ENCODE measurements at places on chromosomes 2 and 18.

DNA sequence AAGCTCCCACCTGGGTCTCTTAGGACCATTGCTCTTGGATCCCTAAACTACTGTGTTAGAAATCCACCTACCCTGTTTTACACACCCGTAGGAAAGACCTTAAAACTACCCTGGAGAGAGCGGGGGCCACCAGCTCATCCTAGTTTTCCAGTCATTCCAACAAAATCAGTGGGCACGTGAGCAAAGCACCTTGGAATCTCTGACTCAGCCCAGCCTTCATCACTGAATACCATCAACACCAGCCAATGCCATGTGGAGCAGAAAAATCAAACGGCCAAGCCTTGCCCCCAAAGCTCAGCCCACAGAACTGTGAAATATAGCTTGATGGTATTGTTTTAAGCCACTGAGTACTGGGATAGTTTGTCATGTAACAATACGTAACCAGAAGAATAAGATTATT is 449.7 kb upstream of the CHAC2 start:
- DNase-seq: no peak

GRCh38 chr2:6148882-6149281 is 456.7 kb downstream of the SOX11 start:
- DNase-seq: no peak

GRCh38 chr2:237912271-237913192 is 53.1 kb downstream of the RAMP1 start:
- no peak for DNase-seq

GRCh38 chr2:26942543-26943295 is 27.7 kb upstream of the MAPRE3 start:
- DNase-seq: peak; percentile 9

GRCh38 chr2:219995991-219996765 is 368.7 kb downstream of the SLC4A3 start:
- DNase-seq: no peak

- DNase-seq: no peak
Observed at GRCh38 chr2:7683196-7683595, 766.0 kb downstream of the RNF144A start.

DNA sequence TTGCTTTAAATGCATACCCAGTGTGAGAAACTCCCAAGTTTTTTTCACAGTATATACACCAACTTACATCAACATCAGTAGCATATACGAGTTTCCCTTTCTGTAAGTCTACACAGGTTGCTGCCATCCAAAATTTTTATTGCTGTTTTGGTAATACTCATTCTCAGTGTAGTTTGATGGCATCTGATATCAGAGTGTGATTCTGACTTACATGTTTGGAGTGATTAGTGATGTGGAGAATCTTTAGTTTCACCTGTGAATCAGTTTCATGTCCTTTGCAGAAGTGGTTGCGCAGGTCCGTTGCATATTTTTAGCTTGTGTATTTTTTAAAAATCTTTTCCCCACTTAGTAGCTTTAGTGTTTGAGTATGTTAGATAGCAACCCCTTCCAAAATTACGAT is 50.1 kb downstream of the CCDC74A start:
- no peak for DNase-seq

GRCh38 chr2:213065583-213066442 is 85.6 kb downstream of the IKZF2 start:
- no peak for DNase-seq

DNA sequence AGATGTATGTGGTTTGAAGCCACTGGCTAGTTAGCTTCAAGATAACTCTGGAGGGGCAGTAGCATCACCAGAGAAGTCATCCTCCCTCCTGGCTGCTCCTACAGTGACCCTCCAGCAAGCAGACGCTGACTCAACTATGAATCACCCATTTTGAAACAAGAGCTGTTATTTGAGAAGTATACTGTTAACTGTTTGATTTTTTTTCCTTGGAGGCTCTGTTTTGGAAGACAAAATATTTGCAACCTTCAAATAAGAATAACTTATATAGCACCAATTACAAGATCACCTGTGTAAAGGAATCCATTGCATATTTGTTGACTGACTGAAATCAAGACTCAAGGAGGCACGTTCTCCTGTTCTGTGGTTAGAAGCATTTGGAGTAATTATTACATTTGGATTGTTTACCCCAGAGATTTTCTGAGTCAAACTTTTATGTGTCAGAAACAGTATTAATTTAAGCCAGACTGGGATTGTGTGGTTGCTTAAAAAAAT is 313.8 kb downstream of the MTX2 start:
- peak; percentile 6 for DNase-seq

- no peak for DNase-seq
Observed at GRCh38 chr2:67917332-67918054, 145.3 kb downstream of the C1D start.

- DNase-seq: no peak
Observed at GRCh38 chr18:56565551-56566345, 72.6 kb downstream of the TXNL1 start.

DNA sequence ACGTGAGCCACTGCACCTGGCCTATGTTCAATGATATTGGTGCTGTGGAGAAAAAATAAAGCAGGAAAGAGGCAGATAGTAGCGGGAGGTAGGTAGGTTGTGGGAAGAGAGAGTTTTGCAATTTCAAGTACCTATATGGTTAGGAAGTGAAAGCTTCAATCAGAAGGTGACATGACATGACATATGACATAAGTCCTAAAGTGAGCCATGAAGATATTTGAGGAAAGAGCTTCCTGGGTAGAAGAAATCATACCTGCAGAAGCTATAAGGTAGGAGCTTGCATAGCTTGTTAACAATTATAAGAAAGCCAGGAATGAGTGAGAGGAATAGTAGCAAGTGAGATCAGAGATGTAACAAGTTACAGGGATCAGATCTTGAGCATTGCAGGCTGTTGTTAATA is 4.2 kb downstream of the KIAA1328 start:
- DNase-seq: no peak

- DNase-seq: no peak
Observed at GRCh38 chr18:39561126-39561525, 1995.5 kb upstream of the CELF4 start.

GRCh38 chr2:186551323-186552050 is 38.4 kb upstream of the ITGAV start:
- DNase-seq: no peak

- DNase-seq: no peak
Observed at GRCh38 chr2:139876321-139876720, 1096.1 kb upstream of the NXPH2 start.

DNA sequence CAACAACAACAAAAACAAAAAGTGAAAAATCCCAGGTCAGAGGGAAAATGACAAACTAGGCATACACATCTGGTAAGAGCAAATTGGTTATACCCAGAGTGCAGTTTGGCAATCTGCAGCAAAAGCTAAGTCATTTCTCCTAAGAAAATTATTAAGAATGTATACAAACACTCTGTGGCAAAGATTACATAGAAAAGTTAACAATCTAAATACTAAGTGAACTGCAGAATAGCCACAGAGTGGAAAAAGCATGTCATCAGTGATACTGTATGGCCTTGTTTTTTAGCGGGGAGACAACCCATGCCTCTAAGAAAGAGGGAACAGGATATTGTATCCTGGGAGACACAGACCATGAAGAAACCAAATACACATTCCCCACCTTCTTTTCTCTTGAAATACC is 136.0 kb upstream of the ITGB6 start:
- no peak for DNase-seq

- DNase-seq: no peak
Observed at GRCh38 chr2:64784168-64785061, 130.7 kb upstream of the SERTAD2 start.
